ENCODE measurements at places on chromosomes 2 and 18. TPM values are rescaled to one million over a fixed set of nuclear protein-coding genes. Genes with fewer than 3 reads are reported as not detected.
A peak's percentile ranks its signal among the peaks of the same experiment; 100 is the strongest.

GRCh38 chr2:236180831-236181453 lies 12.8 kb upstream of the GBX2 start:
- peak; percentile 56 for DNase-seq

- DNase-seq = no peak
Measured at GRCh38 chr18:12154361-12154760, 60.7 kb downstream of the ANKRD62 start.

RRM2 gene
- 5.3 TPM for total RNA-seq

EGR4 gene
- not detected for total RNA-seq

TEX44 gene
- total RNA-seq = not detected

- no peak for DNase-seq
Measured at GRCh38 chr2:198143156-198143555, 338.8 kb downstream of the PLCL1 start.

LRRFIP1 gene
- 143 TPM for total RNA-seq

GKN1 gene
- not detected for total RNA-seq

GRCh38 chr2:217440000-217440399 lies 562.8 kb downstream of the TNS1 start:
- no peak for DNase-seq

CCBE1 gene
- 6.1 TPM for total RNA-seq

GRCh38 chr2:151287513-151288250 lies 1.8 kb downstream of the NMI start:
- no peak for DNase-seq

CCDC141 gene
- 8.6 TPM for total RNA-seq

- no peak for DNase-seq
Measured at GRCh38 chr2:237701859-237702390, 74.5 kb downstream of the LRRFIP1 start.

DNA sequence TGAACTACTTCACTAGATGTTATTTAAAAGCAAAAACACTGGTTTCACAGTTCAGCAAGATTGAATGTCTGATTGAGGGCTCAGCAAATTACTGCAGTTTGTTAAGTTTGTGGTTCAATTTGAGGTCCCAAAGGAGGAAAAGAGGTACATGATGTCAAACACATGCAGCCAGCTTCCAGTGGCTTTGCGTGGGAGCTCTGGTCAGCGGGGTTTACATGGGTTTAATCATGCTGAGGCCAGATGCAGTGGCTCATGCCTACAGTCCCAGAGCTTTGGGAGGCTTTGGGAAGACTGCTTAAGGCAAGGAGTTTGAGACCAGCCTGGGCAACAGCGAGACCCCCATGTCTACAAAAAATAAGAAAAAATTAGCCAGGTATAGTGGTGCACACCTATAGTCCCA lies 111.5 kb downstream of the MAPK4 start:
- no peak for DNase-seq

ANTXR1 gene
- 7.1 TPM for total RNA-seq

LYPD6B gene
- total RNA-seq = 1.1 TPM

ANO7 gene
- total RNA-seq = 89.4 TPM

DNA sequence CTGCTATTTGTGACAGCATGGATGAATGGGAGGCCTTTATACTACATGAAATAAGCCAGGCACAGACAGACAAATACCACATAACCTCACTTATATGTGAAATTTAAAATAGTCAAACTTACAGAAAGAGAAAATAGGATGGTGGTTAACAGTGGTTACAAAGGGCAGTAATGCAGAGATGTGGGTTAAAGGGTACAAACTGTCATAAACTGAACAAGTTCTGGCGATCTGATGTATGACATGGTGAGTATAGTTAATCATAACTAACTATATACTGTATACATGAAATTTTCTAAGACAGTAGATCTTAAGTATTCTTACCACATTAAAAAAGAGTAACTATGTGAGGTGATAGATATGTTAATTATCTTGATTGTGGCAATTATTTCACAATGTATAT lies 558.1 kb upstream of the ZNF804A start:
- DNase-seq = no peak

IAH1 gene
- total RNA-seq = 44.8 TPM

DNA sequence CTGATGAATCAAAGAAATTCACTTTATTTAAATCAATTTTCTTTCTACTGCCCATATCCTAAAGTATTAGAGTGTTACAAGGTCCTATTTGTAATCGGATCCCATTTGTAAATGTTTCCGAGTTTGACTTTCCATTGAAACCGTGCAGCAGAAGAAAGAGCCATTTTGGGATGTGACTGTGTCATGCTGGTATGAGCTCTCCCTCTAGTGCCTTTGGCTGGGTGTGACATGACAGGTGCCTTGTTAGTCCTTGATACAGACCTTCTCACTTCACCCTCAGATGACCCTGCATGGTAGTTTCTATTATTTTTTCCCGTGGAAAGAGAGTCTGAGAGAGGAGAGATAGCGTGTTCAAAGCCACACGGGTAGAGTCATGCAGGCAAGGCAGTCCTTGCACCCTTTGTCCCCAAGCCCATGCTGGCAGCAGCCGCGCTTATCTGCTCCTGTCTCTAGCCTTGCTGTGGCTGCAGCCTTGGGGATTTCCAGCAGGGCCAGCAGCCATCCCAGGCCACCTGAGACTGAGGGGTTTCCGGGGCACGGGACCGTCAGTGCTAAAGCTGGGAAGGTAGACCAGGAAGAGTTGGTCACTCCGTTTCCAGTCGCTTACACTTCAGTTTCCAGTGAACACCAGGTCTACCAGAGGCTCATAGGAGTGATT lies 21.4 kb downstream of the CHMP1B start:
- DNase-seq = no peak

- no peak for DNase-seq
Measured at GRCh38 chr2:98512699-98513098, 68.0 kb downstream of the INPP4A start.

DNA sequence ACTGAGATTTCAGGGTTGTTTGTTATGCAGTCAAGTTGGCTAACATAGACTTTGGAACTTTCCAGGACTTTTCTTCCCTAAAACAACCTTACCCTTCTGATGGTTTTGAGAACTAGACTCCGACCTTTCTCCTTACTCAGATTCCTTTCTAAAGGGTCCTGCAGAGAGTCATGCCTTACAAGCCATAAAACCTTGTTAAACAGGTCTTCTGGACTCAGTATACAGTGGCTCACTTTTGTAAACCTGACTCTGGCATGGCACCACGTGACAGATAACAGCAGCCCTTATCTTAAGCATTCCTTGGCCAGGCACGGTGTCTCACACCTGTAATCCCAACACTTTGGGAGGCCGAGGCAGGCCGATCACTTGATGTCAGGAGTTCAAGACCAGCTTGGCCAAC lies 253.2 kb upstream of the RAB6C start:
- DNase-seq = no peak

UGT1A7 gene
- 19.5 TPM for total RNA-seq

DNA sequence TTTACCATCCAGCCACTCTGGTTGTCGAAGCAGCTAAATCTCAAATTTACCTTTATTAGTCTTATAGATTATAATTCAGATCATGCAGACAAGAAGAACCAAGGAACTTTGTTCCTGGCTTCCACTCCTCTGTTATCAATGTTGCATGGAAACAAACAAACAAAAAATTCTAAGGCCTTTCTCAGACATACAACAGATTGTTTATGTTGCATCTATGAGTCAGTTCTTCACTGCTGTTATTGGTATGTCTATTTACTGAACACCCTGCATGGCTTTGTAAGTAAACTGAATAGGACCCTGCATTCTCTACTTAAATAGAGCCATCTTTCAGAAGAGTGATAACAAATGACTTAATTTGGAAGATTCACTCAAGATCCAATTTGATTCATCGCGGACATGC lies 1.6 kb upstream of the ANKRD44 start:
- no peak for DNase-seq

DNA sequence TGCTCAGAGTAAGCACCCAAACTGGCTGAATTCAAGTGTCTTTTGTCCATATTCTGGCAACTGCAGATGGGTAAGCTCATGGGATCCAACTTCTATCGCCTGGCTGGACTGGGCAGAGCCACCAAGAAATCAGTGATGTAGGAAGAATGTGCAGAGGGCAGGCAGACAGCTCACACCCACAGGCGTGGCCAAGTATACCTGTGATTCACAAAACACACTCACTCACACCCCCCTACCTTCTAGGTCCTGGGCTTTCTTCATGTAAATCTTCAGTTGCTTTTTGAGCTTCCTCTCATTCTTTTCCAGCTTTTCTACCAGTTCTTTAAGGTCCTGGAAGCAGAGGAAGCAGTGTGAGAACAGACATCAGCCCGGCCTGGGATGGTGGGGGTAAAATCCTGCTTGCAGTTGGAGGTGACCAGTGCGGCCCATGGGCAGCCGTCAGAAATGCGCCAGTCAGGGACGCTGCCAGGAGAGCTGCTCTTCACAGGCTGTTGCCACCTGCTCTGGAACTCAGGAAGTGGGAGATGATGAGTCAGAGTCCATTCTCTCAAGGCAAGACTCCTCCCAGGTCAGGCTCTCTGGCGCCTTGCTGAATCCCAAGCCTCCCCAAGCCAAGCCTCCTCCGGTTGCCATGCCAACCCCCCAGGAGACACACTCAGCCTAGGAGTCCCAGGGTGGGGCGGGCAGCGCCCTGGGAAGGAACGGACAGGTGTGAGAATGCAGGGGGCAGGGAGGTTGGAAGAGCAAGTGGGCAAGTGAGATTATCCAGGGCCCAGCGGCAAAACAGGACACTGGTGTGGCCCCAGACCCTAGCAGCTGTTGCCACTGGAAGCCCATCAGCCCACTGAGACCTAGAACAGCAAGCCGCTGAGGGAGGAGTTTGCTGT lies 36.2 kb upstream of the ACAA2 start:
- DNase-seq = peak; percentile 93

DNA sequence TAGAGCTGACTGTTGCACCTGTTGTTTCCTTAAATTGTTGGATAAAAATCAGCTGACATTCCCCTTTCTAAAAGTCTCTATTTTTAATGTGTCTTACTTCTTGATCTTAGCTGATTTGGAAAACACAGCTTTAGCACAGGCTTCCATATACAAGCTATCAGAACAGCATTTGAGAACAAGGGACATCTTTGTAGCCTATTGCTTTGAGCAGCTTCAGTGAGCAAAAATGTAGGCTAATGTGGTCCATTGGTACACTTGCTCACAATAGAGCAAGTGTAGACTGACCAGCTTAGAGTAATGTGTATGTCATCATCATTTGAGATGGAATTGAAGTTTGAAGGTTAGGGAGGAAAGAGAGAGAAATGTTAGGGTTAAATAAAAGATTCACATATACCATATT lies 7.0 kb downstream of the INPP1 start:
- DNase-seq = no peak

DNA sequence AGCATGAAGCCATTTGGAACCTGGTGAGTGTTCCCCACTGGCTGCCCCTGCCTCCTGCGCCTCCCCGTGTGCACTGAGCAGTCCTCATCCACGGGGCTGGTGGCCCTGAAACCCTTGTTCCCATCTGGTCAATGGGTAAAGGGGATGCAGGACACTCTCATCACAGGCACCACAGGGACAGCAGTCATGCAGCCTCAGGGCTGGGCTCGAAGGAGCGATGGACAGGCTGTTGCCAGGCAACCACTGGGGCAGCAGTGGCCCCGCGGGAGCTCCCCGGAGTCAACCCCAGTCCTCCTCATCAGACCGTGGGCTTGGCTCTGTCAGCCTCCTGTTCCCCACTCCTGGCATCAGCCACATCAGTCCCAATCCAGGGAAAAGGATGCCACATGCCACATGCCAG lies 509.5 kb downstream of the EIPR1 start:
- DNase-seq = no peak

TTN gene
- total RNA-seq = 8.6 TPM

GRCh38 chr2:133602538-133602937 lies 34.3 kb upstream of the NCKAP5 start:
- no peak for DNase-seq

GRCh38 chr18:3380384-3380961 lies 69.5 kb upstream of the TGIF1 start:
- no peak for DNase-seq

GRCh38 chr2:84492571-84492970 lies 23.7 kb upstream of the DNAH6 start:
- no peak for DNase-seq

- peak; percentile 11 for DNase-seq
Measured at GRCh38 chr2:165408186-165408585, 61.3 kb upstream of the CSRNP3 start.

RAPGEF4 gene
- 12.3 TPM for total RNA-seq

GRCh38 chr2:147374423-147374811 lies 470.4 kb upstream of the ACVR2A start:
- DNase-seq = no peak

GRCh38 chr2:144270951-144271350 lies 249.0 kb downstream of the ZEB2 start:
- no peak for DNase-seq

FZD7 gene
- total RNA-seq = 12.2 TPM

DNA sequence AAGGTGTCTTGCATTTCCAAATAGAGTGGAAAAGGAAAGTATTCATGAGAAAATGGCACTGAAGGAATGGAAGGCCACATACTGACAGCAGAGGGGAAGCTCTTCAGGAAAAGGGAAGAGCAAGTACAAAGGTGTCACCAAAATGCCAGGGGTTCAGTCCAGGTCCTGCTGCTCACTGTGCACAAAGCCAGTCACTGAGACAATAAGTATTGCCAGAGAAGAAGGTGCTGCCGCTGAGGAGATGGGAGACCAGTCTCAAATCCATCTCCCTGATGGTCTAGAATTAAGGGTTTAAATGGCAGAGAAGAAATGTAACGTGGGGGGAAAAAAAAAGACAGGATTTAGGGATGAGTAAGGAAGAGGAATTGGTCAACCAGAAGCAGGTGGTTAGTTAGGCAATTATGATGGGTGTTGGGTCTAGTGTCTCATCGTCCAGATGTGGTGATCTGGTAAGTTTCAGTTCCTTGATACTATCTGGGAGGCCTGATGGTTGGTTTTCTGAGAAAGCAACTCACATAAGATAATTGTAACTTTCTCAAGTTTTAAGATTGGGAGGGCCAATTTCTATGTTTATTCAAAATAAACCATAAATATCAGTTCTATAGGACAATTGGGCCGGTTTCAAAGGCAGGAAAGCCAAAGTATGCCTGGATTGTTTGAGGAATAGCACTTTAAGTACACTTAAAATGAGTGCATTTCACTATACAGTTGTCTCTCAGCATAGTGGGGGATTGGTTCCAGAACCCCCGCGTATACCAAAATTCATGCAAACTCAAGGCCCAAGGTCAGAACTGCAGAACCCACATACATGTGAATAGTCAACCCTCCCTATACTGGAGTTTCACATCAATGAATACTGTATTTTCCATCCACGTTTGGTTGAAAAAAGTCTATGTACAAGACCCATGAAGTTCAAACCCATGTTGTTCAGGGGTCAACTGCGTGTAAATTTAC lies 109.1 kb upstream of the DNAJC10 start:
- DNase-seq = no peak

DNA sequence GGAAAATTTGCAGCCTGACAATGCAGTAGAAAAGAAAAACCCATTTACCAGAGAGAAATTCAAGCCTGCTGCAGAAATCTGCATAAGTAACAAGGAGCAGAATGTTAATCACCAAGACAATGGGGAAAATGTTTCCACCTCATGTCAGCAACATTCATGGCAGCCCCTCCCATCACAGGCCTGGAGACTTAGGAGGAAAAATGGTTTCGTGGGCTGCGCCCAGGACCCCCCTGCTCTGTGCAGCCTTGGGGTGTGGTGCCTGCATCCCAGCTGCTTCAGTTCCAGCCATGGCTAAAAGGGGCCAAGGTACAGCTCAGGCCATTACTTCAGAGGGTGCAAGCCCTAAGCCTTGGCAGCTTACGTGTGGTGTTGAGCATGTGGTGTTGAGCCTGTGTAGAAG lies 53.4 kb downstream of the RPE start:
- no peak for DNase-seq

GRCh38 chr2:24329700-24330099 lies 30.6 kb downstream of the ITSN2 start:
- no peak for DNase-seq

SCN3A gene
- total RNA-seq = 1.9 TPM

Data from transverse colon (tissue), 4 donors.